ENCODE measurements at places on chromosomes 16 and 17.

DNA sequence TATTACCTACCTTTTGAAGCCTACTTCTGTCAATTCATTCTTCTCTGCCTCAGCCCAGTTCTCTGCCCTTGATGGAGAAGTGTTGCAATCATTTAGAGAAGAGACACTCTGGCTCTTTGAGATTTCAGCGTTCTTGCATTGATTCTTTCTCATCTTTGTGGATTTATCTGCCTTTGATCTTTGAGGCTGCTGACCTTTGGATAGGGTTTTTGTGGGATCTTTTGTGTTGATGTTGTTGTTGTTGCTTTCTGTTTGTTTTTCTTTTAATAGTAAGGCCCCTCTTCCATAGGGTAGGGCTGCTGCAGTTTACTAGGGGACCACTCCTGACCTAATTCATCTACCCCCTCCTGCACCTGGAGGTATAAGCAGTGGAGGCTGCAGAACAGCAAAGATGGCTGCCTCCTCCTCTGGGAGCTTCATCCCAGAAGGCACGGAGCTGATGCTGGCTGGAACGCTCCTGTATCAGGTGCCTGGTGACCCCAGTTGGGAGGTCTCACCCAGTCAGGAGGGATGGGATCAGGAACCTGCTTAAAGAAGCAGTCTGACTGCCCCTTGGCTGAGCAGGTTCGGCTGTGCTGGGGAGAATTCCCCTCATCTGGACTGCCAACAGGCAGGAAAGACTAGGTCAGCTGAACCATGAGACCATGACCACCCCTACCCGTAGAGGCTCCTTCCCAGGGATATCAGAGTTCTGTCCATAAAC, 28.0 kb downstream of the NFATC3 start:
- no peak for DNase-seq

DNA sequence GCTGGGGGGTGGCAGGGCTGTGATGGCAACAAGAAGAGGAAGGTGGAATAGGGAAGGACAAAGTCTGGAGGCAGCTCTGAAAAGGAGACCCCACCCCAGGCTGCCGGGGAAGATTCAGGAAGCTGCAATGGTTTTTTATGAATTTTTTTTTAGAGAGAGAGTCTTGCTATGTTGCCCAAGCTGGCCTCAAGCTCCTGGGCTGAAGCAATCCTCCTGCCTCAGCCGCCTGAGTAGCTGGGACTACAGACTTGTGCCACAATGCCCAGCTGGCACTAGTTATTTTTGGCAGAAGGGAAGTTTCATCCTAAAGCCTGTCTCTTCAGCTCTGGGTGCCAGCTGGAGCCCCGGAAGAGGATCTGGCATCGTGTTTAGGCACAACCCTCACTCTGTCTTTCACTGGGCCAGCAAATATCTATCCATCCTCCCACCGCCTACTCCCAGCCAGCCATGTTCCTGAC, 1.3 kb upstream of the CES3 start:
- DNase-seq: no peak

- DNase-seq: no peak
Measured at GRCh38 chr16:57066625-57067024, 25.8 kb upstream of the CPNE2 start.

GRCh38 chr16:58102665-58103392, 26.4 kb downstream of the CFAP20 start:
- no peak for DNase-seq

DNA sequence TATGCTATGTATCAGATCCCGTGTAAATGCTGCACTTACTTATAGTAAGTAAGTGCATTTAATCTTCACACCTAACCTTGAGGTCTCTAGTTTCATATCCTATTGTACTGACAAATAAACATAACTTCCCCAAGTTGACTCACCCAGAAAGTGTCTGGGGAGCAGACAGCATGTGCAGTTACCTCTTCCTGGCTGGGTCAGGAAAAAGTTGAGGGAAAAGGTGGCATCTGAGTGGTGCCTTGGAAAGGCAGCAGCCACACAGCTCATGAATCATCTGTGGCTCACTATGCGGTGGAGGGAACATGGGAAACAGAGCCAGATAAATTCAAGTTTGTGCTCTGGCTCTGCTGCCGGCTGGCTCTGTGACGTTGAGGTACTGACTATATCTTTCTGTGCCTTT, 382.0 kb upstream of the DYNLRB2 start:
- DNase-seq: peak; percentile 82

DNA sequence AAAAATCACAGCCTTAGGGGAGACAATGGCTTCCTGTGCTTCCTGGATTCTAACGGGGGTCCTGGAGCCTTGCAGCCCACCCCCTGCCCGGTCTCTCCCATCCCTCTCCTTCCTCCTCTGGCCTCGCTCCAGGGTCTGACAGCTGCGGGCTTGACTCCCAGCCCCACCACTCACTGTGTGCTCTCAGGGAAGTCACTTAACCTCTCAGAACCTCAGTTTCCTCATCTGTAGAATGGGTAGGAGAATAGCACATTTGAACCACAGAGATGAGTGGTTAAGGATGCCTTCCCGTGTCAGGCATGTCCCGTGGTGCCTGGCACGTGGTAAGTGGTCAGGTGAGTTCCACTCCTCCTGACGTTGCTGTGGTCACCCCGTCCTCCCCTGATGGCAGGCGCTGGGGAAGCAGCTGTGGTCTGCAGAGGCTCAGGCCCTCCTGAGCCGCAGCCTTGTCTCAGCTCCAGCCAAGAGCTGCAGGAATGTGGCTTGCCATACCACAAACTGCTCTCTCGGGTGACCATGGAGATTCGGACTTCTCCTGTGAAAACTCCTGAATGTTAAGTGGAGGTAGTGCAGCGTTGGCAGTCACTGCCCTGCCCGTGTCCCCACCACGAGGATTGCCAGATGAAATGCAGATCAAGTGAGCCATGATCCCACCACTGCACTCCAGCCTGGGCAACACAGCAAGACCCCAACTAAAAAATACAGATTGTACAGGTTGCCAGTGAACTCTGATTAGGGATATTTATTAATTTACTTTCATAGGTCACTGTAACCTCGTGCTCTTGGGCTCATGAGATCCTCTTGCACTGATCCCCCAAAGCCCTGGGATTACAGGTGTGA, 85.7 kb downstream of the NT5M start:
- no peak for DNase-seq

DNA sequence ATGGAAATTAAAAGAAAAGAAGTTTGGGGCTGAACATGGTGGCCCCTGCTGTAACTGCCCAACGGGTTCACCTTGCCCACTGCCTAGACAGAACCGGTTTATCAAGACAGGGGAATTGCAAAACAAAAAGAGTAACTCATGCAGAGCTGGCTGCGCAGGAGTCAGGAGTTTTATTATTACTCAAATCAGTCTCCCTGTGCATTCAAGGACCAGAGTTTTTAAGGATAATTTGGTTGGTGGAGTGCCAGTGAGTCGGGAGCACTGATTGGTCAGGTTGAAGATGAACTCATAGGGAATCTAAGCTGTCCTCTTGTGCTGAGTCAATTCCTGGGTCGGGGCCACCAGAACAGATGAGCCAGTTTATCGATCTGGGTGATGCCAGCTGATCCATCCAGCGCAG, 4.4 kb upstream of the SCPEP1 start:
- no peak for DNase-seq

- DNase-seq: no peak
Measured at GRCh38 chr16:8375232-8375587, 215.1 kb downstream of the TMEM114 start.

DNA sequence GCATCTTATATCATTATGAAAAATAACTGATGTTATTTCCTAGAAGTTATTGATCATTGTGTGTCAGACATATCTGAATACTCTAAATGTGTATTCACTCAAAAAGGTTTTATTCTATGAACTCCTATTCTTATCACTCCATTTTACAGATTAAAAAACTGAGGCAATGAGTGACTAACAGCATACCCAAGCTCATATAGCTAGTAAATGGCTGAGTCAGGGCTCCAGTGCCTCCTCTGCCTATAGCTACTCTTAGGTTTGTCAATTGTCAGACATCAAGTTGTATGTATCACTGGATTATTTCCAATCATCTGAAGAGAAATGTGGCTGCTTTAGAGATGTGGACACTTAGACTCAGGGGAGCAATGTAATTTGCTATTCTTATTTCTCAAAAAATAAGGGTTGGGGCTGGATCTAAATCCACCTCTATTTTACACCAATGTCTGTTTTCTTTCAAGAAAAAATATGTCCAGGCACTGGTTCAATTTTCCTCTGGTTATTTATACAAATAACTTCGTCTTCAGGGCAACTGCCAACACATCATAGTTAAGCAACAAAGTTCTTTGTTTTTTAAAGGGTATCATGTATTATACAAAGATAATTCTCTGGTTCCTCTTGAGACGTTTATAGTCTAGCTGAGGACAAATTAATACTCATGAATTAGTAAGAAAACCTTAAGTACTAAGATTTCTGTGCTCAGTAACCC, 328.9 kb upstream of the MAF start:
- no peak for DNase-seq

- DNase-seq: no peak
Measured at GRCh38 chr16:14436401-14436955, 193.6 kb downstream of the PARN start.

- DNase-seq: no peak
Measured at GRCh38 chr17:68459037-68459639, 1.8 kb upstream of the WIPI1 start.

GRCh38 chr16:28883221-28883996, 5.1 kb downstream of the ATP2A1 start:
- no peak for DNase-seq

DNA sequence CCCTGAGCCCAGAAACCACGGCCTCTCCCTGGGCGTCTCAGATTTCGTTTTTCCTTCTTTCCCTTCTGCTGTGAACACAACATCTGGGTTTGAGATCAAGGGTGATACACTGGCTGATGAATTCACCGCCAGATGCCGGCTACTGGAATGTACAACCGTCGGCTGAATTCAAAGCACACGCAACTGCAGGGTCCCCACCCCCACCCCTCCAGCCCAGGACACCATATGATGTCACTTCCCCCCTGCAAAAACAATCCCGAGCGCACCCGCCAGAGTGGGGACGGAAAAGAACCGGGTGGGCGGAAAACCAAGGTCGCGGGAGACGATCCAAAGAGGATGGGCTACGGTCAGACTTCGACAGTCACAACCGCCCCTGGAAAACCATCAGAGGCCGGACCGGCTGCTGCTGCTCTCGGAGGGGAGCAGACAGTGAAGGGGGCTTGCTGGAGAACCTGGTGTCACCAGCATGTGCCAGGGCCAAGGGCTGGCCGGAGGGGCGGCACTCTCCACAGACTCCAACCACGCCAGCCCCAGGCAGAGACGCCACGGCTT, 23.3 kb downstream of the CEP295NL start:
- DNase-seq: peak; percentile 64

GRCh38 chr17:57257895-57258851, 1.9 kb downstream of the MSI2 start:
- DNase-seq: peak; percentile 33

DNA sequence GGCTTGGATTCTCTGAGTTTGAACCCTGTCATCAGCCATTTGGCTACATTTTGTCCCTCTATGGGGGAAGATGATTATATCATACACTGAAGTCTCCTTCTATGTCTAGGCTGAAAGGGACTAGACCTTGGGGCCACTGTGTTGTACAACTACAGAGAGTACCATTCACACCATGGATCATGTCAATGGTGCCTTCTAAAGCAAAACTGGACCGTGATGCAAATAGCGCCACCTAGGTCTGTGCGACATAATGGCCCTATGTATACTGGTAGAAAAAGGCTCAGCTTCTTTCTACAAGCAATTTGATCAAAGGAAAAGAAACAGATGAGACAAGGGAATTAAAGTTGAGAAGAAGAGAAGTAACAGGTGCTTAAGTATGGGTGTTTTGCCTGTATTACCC, 100.7 kb downstream of the LYRM1 start:
- DNase-seq: peak; percentile 27

- DNase-seq: no peak
Measured at GRCh38 chr17:82076785-82077591, 11.4 kb upstream of the DUS1L start.

GRCh38 chr17:67779098-67779672, 46.1 kb upstream of the BPTF start:
- DNase-seq: peak; percentile 33

DNA sequence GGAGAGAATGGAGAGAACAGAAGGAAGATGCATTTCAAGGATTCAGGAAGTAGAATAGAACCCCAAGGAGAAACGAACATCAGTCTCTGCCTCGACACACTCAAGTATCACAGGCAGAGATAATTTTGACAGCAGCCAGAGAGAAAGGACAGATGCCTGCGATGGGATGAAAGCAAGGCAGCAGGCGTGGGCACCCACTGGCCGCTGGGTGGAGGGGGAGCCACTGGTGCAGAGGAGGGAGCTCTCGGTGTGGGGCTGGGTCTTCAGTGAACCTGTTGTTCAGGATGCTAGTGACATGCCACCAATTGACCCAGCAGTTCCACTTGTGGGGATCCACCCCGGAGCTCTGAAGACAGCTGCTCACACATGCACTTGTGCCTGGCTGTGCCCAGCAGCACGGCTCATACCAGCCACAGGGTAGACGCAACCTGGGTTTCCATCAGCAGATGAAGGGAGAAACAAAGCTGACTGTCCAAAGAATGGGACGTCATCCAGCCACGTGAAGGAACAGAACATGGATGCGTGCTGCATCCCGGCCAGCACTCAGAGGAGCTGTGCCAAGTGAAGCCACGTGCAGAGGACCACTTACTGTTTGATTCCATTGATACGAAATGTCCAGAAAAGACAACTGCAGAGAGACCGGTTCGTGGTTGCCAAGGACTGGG, 127.0 kb downstream of the BANP start:
- no peak for DNase-seq

DNA sequence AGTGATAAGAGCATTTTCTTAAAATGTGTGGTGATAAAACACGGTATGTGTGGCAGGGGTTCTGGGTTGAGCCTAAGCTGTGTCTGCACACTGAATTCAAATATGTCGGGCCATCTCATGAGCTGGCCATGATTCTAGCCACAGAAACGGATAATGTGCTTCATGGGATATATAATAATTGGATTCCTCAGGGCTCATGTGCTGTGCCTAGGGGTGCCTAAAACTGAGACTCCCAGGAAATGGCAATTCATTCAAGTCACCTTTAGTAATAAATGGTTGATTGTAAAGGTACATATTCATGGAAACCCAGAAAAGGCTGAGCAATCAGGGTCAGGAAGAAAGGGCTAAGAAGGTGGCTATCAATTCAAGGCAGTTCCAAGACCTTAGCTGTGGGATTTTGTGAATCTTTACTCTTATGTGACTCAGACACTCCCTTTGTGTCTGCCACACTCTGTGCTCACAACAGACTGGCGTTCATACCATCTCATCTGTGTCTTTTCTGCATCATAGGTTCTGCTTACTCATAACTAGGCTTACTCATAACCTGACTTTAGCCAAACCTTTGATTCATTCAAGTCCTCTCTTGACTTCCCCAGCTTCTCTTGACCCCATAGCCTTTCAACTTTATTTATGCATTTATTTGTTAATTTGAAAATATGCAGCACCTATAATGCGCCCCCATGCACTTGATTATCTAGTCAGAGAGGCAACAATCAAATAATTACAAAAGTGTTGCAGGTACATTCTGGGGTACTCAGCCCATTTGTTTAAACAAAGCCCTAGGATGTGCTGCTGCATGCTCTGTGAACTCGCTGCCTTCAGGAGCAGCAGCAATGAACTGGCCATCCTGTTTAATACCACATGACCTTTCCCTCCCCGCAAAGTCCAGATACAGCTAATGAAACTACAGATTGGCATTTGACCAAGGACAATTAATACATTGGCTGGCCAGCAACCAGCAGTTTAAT, 28.4 kb upstream of the MED13 start:
- DNase-seq: peak; percentile 60

All from endothelial cell of umbilical vein (primary cell).